Natural killer cell treated with Interleukin-12 subunit alpha and Interleukin-12 subunit beta and Interleukin-15 and Interleukin-18, amount 100 ng/mL, for 72 hours (primary cell): ENCODE measurements at places on chromosomes 5 and 9. TPM values are rescaled to one million over a fixed set of nuclear protein-coding genes. Genes with fewer than 3 reads are reported as not detected.

SQSTM1 gene
- 332 TPM for total RNA-seq

- DNase-seq: no peak
These were observed 35.4 kb upstream of the AGXT2 start for GRCh38 chr5:35083150-35083549.

PRRT1B gene
- not detected for total RNA-seq

DNA sequence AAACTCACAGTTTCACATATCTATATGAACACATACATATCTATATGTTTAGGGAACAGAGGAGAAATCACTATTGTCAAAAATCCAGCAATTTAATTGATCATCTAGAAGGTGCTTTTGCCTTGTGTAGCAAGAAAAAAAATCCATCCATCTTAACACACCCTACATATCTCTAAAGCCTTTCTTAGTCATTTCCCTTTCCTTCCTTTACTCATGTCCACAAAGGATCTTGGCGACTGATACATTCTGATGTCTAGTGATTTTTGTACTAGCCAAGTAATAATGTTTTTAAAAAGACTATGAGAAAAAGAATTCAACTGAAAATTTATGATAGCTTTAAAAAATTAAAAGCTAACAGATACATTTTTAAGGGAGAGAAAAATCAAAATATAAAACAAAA lies 22.5 kb downstream of the ZDHHC21 start:
- DNase-seq: no peak

DNA sequence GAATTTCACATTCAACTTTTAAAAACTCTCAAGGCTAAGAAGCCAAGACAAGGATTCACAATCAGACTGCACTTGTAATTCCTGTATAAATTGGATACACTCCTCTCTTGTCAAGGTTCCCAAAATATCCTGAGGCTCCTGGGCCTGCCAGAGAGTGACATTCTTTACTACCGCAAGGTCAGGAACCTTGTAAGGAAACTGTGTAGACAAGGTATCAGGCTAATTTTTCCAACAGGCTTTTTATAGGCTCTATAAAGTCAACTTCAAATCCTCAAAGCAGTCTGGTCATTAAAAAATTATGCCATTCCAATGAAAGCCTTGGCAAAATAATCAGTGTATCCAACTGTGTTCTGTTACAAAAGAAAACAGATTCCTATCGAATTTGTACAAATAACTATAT lies 15.5 kb upstream of the PAIP1 start:
- no peak for DNase-seq

GRCh38 chr5:127910307-127910956 lies 173.1 kb upstream of the SLC12A2 start:
- no peak for DNase-seq

AK8 gene
- total RNA-seq: not detected

TAF11L4 gene
- total RNA-seq: not detected

GRCh38 chr9:107870927-107871680 lies 381.5 kb upstream of the KLF4 start:
- DNase-seq: no peak

MSX2 gene
- not detected for total RNA-seq

DNA sequence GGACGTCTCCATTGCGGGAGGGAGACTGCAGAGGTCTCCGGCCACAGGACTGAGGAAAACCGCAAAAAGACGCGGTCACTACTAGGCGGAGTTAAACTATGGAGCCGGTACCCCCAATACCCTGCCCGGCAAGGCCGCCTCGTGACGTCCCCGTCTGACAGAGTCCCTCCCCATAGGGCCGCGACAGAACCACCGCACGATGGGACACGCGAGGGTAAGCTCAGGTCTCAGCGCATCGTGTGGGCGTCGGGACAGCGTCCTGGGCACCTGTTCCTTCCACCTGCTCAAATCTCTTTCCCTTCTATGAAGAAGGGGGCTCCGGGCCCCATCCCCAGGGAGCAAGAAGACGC lies 35.2 kb upstream of the GLDC start:
- DNase-seq: peak; percentile 78

DNA sequence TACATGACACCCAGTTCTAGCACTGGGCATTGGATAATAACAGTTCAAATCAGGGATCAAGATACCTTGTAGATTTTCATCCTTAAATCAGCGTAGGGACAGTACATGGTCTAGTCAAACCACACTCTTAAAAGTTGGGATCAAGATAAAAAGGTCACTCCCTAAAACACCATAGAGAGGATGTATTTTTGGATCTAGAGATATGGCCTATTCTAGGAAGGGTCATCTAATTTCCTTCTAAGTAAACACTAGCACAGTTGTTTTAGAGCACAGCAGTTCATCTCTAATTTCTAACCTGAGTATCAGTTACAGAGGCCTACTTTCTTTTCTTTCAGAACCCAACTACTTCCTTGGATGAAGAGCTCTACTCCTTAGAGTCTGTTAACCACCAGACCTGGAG lies 166.4 kb upstream of the GRIN3A start:
- DNase-seq: no peak

GRCh38 chr9:134747951-134748489 lies 106.4 kb downstream of the COL5A1 start:
- no peak for DNase-seq

- no peak for DNase-seq
These were observed 1505.2 kb upstream of the CDH9 start for GRCh38 chr5:28543473-28544098.

INSL6 gene
- not detected for total RNA-seq

LCN1 gene
- total RNA-seq: not detected

DNA sequence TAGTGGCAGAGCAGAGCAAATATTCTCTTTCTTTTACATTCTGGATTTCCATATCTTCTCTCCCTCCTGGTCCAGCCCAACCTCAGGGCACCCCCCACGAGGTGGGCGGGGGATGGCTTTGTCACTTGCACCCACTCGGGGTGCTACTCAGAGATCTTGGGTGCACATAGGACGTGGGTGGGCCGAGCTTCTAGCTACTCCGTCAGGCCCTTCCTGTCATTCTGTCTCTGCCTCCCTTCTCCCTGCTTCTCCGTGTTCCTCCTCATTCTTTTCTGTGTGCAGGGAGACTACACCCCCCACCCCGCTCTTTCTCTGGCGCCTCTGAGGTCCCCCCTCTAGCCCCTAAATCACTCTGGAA lies 19.5 kb downstream of the PCDHGC5 start:
- DNase-seq: no peak

SH3RF2 gene
- total RNA-seq: 0.50 TPM

- no peak for DNase-seq
These were observed 87.5 kb upstream of the GAS1 start for GRCh38 chr9:87034841-87035240.
